ENCODE measurements at places on chromosomes 5 and 9. TPM values are rescaled to one million over a fixed set of nuclear protein-coding genes. Genes with fewer than 3 reads are reported as not detected.

REEP5 gene
- 117 TPM for total RNA-seq

COL5A1 gene
- 15.4 TPM for total RNA-seq

THOC3 gene
- 42.3 TPM for total RNA-seq

NUTM2F gene
- total RNA-seq, result not detected

CNTFR gene
- 103 TPM for total RNA-seq

RAPGEF6 gene
- total RNA-seq, result 31.5 TPM

NR6A1 gene
- 1.3 TPM for total RNA-seq

LRRC19 gene
- not detected for total RNA-seq

Data from breast epithelium (tissue), 4 donors.